ENCODE measurements at places on chromosomes 5 and 9.

GRCh38 chr9:95147452-95148207, 169.9 kb downstream of the FANCC start:
- no peak for DNase-seq

GRCh38 chr5:109826426-109826825, 136.7 kb downstream of the MAN2A1 start:
- DNase-seq: no peak

DNA sequence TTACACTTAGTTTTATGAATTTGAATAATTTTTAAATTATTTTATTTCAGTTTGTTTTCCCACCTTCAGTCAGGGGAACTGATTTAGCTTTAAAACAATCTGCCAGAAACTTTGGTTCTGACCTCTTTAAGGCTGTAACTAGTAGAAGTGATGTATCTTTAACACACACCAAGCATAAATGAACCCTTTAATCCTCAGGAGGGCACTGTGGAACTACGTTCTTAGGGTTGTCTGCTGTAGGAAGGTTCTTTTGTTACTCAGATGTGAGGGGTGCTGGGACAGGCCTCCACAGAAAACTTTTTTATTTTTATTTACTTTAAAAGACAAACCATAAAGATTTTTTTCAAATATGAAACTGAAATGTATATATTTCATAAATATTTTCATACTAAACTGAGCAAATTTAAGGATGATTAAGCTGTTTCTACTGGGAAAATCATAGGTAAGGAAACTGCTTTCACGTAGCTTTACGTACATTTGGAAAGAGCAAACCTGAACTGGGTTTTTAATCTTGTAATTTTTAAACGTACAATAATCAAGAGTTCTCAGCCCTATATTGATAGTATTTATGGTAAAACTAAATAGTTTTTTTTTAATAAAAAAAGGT, 5.3 kb downstream of the KLF4 start:
- DNase-seq: peak; percentile 71

DNA sequence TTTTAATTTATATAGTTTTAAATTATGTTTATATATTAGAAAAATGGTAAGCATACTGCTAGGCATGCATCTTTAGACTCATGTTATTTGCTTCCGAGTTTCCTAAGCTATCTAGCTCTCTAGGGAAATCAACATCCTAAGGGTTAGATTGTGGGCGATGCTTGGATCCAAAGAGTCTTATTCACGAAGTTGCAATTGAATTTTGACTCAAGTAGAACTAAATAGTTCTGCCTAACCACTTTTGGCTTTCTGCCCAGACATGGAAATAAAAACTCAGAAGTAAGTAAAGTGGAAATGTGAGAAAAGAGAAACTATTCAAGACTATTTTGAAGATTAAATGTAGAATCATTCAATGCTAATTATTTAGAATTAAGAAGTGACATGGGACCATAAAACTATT, 440.4 kb downstream of the CDH18 start:
- no peak for DNase-seq

GRCh38 chr9:27529316-27530278, at the start of gene MOB3B:
Gene MOB3B (minus strand): TSS chr9:27529814. CDS start chr9:27455550, 74,264 bp downstream.
- DNase-seq: peak; percentile 82

GRCh38 chr9:93319992-93320500, 131.4 kb upstream of the FAM120A start:
- DNase-seq: no peak

DNA sequence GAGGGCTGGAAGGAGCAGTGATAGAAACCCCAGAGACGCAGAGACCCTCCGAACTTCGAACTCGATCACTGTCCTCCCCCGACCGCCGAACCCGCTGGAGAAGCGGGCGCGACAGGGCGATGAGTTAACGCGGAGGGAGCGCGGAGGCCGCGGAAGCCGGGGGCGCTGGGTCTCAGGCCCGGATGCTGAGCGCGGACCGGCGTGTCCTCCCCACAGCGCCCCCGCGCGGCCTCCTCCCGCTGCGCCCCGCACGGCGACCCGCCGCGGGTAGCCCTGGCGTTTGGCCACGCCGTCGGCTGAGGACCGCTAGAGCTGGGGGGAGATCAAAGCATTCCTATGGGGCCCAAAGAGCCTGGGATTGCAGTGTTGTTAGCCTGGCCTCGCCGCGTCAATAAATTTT, 7.7 kb upstream of the DMRT2 start:
- DNase-seq: no peak

DNA sequence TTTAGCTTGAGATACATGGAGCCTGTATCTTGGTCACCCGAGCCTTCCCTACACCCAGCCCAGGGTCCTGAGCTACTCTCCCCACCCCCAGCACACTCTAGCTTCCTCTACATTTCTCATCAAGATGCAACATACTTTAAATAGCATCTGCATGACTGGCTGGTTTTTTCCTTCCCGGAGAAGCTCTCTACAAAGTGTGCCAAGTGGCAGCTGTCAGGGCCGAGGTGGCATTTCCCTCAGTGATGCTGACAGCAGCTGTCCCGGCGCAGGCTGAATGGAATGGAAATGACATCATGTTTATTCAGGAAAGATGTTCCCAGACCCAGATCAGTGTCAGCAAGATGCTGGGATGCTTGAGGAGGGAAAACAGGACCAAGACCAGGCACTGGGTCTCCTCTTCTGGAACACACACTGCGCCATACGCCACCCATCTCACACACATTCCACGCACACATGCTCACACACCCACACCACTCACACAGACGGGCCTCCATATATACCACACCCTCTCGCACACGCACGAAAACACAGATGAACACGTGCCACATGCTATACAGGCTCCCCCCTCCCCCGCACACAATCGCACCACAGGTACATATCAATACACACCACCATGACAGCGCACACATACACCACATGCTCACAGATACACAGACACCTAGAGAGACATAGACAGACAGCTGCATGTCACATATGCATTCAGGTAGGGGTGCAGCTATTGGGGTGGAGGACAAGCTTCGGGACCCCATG, 67.8 kb downstream of the LHX2 start:
- no peak for DNase-seq

GRCh38 chr9:20295555-20295954, 326.7 kb downstream of the MLLT3 start:
- DNase-seq: no peak

GRCh38 chr5:139342423-139342723, 719 bp downstream of the PAIP2 start:
- peak; percentile 90 for DNase-seq

GRCh38 chr5:107121793-107122519, 548.8 kb downstream of the EFNA5 start:
- DNase-seq: no peak

DNA sequence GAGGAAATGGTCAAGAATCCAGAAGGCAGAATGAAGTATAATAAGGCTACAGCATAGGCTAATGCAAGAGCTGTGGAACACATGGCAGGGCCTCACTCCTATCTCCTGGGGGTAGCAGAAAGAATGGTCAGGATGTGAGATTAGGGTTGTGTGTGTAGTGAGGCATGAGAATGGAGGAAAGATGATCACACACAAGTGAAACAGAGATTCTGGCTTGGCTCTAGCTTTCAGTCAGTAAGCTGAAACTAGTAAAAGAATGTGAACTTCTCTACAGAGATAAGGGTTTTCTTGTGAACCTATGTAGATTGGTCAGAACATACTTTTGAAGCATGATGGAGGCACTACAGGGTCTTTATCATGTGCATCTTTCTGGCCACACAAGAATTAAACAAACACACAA, 298.8 kb downstream of the ASTN2 start:
- peak; percentile 71 for DNase-seq

- DNase-seq: no peak
Measured at GRCh38 chr9:113137196-113138168, 13.3 kb upstream of the SLC31A2 start.

DNA sequence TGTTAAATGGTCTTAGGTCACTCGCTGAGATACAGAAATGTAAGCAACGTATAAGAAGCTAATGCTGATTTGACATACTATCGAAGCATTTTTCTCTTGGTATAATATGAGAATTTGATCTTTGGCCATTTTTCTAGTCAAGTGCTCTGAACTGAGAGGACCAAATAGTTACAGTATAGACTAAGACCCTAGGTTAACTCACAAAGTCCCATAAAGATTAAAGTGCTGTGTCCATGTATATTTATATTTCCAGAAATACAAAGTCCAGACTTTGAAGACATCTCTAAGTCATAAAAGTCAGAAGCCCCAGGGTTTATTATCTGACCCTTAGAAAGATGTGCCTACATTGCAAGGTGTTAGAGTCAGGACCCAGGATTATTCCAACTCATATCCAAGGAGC, 752.4 kb upstream of the COX7C start:
- DNase-seq: no peak

GRCh38 chr5:126849101-126849678, 72.3 kb downstream of the LMNB1 start:
- DNase-seq: no peak

GRCh38 chr9:68541568-68541967, 885 bp upstream of the TMEM252 start:
- DNase-seq: no peak

- DNase-seq: no peak
Measured at GRCh38 chr5:14097998-14098471, 45.1 kb upstream of the TRIO start.

DNA sequence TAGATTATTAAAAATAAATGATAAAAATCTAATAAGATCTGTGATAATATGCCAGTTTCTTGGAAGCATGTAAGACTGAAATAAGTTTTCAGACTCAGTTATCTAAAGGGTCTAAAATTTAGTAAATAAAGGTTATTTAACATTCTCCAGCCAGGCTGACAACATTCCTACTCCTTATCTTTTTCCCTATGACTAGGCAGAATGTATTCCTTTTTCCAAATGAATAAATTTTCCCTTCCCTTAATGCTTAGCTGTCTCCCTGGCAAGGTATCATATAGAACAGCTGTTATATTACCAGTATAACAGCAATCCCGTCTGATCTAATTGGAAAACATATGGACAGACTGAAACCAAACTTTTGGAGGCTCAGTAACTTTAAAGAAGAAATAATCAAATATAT, 13.0 kb downstream of the MEGF9 start:
- DNase-seq: no peak

- DNase-seq: no peak
Measured at GRCh38 chr5:99686538-99686937, 757.7 kb upstream of the CHD1 start.

GRCh38 chr5:103450333-103451061, 112.1 kb downstream of the NUDT12 start:
- DNase-seq: no peak

DNA sequence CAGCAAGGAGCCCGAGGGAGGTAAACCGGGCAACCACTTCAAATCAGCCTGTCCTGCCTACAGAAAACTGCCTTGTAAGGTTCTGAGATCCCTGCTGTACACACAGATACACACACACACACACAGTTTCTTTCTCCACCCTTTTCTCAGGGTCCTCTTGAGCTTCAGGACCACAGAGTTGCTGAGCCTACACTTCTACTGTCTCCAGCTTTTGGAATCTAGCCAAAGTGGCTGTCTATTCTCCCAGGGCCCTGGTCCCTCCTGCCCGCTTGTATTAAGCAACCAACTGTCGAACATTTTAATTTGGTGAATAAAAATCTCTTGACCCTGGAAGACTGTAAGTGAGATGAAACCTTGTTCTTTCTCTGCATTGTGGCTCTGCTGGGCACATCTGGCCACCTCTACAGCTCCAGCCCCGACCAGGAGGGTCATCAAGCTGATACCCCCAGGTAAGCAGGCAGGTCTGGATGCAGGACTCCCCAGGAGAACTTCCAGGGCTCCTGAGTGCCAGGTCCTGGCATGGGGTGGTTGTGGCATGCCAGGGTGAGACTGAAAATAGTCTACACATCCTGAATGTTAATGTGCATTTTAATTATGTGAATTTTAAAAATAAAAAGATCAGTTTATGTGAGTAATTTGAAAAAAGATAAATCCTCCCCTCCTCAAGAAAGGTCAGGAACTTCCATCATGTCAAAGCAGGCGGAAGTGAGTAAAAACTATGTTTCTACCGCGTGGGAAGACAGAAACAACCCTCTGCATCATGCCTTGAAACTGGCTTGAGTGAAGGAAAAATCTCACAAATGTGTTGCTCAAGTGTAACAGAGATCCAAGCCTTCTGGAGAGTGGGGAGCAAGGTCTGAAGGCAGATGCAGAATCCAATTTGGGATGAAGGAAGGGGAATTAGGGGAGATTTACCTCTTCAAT, 15.0 kb upstream of the S1PR3 start:
- DNase-seq: no peak

- DNase-seq: no peak
Measured at GRCh38 chr9:32508728-32509127, 17.3 kb downstream of the RIGI start.

DNA sequence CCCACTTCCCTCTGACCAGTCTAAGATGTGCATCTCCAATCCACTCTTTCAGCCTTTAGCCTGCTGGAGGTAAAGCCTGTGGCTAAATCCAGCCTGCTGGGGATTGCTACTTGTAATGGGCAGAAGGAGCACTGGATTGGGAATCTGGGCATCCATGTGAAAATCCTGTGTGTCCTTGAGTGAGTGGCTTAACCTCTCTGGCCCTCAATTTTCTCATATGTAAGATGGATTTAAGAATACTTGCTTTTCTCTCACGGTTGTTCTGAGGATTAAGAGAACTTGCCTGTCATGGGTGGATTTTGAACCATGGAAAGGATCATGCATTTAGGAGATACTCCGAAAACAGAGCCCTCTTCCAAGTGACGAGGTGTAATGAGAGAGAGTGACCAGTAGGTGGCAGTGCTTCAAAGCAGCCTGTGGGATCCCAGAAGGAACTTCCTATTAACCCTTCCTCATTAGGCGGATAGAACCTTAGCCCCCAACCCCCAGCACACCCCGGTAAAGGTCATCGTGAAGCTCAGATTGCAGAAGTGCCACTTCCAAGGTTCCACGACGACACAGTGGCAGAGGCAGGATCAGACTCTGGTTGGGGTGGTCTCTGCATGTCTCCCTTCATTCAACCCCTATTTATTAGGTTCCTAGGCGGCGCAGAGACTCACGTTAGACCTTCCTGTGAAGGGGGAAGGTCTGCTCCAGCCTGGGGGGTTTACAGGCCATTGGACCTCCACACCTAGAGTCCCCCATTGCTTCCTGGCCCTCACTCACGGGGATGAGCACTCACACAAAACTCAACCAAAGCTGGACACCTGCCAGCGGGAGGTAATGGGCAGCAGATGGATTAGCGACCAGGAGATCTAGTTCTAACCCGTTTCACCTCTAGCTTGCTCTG, 68.7 kb upstream of the ZNF618 start:
- peak; percentile 48 for DNase-seq

GRCh38 chr5:128487041-128487440, 51.0 kb downstream of the FBN2 start:
- DNase-seq: no peak

GRCh38 chr9:115850548-115851304, 302.9 kb upstream of the PAPPA start:
- DNase-seq: no peak
